ENCODE measurements at places on chromosomes 16 and 17.

- no peak for DNase-seq
These were observed 8.3 kb downstream of the LIG3 start for GRCh38 chr17:34988644-34989043.

GRCh38 chr16:27677263-27677662 lies 127.3 kb downstream of the KATNIP start:
- DNase-seq = no peak

DNA sequence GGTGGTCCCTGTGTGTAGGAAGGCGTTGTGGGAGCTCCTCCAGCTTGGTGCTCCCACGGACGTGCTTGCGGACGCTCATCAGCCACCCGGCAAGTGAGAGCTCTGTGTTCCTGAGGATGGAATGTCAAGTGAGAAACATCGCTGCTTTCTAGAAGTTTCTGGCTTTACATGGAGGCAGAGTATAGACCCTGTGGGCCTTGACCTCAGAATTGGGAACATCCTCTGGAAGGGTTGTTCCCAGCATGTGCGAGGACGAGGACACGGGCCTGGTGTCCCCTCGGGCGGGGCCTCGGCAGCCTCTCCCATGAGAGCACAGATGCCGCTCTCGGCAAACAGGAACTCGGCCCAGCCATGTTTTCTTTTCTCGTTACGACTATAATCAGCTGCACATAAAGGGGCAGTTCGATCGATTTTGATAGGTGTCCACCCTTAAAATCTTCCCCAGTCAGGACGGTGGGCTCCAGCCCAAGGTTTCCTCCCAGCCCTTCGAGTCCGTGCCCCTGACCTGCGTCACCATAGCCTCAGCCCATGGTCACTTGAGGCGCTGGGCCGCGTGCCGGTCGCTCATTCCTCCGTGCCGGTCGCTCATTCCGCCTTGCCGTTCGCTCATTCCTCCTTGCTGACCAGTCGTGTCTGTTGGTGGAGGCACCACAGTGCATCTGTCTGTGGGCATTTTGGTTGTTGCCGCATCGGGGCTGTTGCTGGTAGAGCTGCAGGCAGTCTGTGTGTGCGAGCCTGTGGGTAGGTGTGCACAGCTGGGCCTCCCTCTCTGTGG lies 91.3 kb upstream of the ZNF750 start:
- DNase-seq = no peak

GRCh38 chr17:55577687-55578086 lies 66.4 kb upstream of the SMIM36 start:
- DNase-seq = no peak

DNA sequence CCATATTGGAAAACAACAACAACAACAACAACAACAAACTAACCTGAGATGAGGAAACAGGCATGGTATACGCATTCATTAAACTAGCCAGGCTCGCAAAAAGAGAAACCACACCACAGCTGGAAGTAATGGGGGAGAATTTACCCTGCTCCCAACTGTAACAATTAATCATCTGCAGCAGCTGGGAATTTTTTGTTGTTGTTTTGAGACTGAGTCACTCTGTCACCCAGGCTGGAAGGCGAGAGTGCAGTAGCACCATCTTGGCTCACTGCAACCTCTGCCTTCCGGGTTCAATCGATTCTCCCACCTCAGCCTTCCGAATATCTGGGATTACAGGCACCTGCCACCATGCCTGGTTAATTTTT lies 16.3 kb downstream of the PRPSAP1 start:
- DNase-seq = no peak

DNA sequence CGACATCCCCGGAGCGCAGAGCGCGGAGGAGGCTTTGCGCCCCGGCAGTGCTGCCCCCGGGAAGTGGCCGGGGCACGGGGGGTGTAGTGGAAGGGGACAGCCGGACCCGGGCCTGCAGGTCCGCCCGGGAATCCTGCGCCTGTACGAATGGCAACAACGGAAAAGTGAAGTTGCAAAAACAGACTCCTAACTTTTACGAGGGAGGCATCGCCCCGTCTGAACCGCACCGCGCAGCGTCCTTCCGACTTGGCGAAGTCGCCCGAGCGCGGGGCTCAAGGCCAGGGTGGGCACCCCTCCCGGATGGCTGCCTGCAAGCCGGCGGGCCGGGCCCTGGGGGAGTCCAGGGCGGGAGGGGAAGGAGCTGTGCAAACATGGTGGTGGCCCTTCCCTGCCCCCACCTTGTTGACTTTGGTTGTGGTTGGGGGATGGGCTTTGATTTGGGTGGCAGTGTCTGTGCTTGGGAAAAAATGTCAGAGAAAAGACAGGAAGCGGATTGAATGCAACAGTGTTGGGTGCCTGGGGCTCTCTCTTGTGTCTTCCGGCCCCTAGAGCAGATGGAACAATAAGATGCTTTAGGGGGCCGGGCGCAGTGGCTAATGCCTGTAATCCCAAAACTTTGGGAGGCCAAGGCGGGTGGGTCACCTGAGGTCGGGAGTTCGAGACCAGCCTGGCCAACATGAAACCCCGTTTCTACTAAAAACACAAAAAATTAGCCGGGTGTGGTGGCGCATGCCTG lies 675 bp downstream of the RNF213 start:
- DNase-seq = no peak

DNA sequence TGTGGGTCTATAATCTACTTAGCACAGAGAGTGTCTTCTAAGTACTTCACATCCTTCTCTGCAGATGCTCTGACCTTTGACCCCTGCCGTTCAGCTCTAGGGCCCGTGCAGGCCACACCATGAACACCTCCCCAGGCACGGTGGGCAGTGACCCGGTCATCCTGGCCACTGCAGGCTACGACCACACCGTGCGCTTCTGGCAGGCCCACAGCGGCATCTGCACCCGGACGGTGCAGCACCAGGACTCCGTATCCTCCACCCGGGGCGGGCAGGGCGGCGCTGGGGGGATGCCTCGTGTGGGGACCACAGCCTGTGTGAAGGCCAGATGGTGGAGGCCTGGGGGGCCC lies 686 bp downstream of the MLST8 start:
- DNase-seq = no peak

DNA sequence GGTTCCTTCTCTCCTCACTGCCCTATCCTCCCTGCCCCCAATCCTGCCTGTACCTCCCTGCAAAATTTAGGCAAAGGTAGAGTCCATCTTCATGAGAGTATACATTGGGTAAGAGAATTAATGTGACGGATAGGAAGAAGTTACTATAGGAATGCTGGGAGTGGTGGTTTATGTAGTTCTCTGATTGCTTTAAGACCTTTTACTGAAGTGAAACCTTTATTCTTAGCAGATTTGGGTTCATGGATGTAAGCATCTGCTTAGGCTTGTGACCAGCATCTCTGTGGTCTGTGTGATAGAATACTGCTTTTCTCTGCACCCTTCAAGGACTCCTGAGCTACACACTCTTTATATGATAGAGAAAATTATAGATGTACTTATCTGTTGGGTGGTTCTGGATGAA lies 127.3 kb downstream of the PRKCA start:
- DNase-seq = no peak

DNA sequence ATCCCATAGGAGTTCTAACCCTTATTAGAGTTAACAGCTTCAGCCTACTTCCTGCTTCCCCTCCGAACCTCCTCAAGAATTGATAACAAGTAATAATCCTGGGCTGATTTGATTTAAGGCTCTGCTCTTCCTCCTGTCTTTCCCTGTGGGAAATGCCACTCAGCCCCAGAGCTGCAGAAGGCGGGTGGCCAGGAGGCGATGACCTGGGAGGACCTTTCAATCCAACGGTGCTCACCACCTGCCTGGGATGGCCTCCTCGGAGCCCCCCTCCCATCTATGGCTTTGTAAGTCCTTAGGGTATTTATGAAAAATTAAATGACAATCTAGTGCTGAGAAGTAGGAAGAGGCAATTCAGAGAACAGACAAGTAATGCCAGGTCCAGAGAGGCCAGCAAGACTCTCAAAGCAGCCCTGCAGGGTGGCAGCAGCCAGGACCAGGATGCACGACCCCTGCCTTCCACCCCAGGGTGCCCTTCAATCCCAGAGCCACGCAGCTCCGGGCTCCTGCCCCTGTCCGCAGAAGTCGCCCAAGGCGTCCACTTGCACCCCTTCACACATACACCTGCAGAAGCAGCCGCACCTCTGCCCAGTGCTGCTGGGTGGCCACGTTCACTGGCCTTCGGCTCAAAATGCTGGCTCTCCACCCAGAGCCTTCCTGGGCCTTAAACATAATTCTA lies 34.3 kb downstream of the ABR start:
- no peak for DNase-seq

DNA sequence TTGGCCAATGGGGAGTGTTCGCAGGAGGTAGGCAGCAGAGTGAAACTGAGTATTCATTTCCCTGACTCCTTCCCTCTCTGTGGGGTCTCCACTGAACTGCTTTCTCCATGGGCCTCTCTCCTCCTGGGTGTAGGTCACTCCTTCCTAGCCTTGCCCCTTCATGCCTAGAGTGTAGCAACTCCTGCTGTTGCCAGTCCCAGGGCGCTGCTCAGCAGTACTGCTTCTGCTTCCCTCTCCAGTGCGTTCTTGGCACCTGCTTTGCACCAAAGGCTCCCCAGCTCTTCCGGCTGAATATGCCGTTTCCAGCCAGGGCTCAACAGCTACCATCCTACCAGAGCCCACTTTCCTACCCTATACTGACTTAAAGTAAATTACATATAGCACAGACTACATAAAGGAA lies 92.2 kb downstream of the MAF start:
- no peak for DNase-seq

DNA sequence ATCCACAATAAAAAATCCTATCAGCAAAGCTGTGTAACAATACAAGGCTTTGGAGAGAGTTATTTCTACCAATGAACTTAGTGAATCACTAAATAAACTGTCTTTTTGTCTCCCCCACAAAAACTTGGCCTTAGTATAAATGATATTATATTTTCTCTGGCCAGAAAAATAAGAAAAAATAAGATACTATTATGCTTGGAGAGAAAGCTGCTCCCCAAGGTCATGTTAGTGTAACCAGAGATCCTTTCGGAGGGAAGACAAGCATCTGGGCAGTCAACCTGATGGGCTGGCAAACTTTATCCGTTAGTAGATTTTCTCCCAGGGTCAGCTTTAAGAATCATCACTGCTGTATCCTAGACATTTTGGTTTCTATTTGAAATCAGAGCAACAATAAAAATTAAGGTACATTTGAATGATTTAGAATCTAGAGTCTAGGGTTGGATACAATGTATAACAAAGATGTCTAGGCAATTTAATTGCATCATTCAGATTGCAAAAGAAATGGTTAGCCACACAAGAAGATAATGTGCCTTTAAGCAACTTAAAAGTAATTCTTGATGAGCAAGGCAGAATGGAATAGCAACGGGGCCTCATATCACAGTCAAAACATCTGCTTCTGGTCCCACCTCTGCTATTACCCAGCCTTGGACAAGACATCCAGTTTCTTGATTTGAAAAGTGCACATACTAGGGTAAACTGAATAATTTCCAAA lies 280.4 kb downstream of the SLC39A11 start:
- DNase-seq = no peak

DNA sequence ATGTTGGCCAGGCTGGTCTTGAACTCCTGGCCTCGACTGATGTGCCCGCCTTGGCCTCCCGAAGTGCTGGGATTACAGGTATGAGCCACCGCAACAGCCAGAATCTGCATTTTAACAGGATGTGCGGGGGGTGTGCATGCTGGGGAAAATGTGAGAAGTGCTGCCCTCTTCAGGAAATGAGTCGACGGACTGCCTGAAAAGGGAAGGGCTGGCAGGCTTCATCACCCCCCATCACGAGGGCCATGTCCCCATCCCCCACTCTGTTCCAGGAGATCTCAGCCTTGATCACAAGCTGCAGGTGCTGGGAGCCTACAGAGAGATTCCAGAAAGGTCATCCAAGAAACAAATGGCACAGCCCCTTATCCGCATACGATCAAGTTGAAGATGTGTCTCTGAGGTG lies 195.3 kb upstream of the RPL38 start:
- DNase-seq = peak; percentile 32

DNA sequence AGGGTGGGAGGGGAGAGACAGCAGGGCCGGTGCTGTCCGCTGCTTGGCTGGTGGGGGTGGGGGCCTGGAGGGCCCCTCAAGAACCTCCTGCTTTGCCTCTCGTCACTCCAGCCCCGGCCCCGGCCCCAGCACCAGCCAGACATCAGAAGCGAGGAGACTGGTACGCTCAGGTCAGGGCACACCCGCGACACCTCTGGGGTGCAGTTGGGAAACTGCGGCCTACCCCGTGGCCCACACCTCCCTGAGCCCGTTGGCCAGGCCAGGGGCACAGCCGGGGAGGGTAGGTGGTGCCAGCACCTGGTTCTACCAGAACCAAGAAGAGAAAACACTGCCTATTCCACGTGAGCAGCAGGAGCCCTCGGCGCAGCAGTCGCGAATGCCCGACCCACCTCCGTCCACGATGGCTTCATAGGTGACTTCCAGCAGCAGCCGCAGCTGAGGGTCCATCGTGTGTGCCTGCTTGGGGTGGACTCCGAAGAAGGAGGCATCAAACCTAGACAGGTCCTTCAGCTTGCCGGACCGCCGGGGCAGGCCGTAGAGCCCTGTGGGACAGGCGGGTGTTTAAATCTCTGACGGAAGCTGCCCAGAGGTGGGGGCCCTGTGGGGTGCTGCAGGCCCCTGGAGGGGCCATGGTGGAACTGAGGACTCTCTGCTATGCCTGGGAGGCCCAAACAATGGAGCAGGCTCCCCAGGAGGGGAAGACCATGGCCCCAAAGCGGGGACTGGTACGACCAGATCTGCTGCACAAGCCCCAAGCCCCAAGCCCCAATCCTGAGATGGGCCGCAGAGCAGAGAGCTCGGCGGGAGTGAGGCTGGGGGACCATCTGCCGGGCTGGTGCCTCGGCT lies 2.9 kb downstream of the FASN start:
- no peak for DNase-seq

DNA sequence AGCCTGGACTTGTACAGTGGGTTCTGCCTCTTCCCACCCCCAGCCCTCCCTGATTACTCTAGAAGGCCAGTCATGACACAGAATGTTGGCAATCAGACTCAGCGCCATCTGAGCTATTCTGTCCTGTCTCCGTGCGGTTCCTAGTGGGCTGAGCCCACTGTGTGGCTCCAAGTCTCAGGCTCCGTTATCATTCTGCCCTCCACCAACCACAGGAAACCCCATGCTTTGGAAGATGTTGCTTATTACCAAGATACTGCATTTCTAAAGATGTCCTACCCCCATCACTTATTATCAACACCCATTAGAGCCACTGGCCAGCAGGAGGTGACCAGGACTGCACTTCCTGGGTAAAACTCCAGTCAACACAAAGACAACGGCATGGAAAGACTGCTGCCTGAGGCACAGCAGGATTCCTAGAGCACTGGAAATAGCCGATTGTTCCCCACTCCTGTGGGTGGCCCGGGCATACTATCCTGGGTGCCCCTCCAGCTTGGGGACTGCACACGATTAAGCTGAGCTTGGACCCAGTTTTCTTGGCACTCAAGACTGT lies 133.6 kb downstream of the AATF start:
- no peak for DNase-seq

GRCh38 chr17:44552361-44552760 lies 4.9 kb upstream of the FZD2 start:
- no peak for DNase-seq

All from GM20000 (cell line).